ENCODE measurements at places on chromosomes 5 and 9. TPM values are rescaled to one million over a fixed set of nuclear protein-coding genes. Genes with fewer than 3 reads are reported as not detected.

- no peak for DNase-seq
These were observed 44.4 kb upstream of the ANKDD1B start for GRCh38 chr5:75566710-75567309.

DNA sequence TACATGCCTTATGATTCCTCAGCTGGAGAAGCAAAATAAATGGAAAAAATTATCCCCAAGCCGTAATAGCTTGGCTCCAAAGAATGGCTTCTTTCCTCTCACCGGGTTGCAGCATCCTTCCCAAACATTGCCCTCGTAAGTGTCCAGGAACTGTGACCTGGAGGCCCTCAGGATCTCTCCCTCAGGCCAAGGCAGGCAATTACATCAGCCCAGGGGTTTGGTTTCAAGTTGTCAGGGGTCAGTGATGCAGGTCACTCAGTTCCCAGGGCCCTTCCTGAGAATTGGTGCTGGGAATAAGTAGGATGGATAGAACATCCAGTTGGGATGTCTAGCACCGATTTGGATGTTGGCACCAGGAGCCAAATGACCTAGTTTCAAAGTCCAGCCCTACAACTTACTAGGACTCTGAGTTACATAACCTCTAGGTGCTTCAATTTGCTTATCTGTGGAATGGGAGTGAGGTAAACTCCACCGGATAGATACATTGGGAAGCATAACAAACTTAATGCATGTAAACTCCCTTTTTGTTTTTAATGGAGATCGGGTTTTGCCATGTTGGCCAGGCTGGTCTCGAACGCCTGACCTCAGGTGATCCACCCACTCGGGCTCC is 133.5 kb upstream of the DAP start:
- no peak for DNase-seq

GRCh38 chr5:28737682-28738081 is 1699.3 kb upstream of the CDH9 start:
- DNase-seq, result no peak

DNA sequence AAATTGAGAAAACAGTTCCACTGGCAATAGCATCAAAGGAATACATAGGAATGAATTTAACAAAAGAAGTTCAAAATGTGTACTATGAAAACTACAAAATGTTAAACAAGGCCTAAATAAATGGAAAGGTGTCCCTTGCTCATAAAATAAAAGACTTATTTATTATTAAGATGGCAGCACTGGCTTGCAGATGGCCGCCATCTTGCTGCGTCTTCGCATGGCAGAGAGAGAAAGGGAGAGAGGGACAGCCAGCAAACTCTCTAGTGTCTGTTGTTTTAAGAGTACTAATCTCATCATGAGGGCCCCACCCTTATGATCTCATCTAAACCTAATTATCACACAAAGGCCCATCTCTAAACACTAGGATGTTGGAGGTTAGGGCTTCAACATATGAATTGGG is 47.1 kb downstream of the ABLIM3 start:
- no peak for DNase-seq

The GLRA1 gene
- total RNA-seq, result not detected
